Activated CD8-positive, alpha-beta memory T cell treated with anti-CD3 and anti-CD28 coated beads, Interleukin-2, amount 50 U/mL, for 4 hours (primary cell): ENCODE measurements at places on chromosomes 1 and 21.
A peak's percentile ranks its signal among the peaks of the same experiment; 100 is the strongest.

GRCh38 chr1:86137436-86137835 is 19.1 kb downstream of the COL24A1 start:
- no peak for DNase-seq

DNA sequence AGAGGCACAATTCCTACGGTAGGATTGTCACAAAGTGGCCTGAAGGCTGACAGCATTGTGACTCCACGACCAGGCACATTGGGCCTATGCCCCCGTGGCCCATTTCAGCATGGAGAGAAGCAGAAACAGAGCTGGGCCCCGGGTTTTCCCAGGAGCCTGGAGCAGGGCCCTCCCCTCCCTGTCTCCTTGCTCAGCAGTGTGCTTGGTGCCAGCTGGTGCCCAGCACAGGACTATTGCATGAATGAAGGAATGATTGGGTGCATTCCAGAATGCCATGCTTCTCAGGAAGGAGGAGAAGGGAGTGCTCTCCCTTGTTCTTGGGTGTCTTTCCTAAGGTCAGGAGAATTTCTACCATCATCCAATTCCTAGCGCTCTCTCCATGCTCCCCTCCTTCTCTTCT is 33.7 kb downstream of the IER5 start:
- DNase-seq = no peak

- DNase-seq = no peak
These were observed 293.7 kb downstream of the KCTD3 start for GRCh38 chr1:215860833-215861232.

DNA sequence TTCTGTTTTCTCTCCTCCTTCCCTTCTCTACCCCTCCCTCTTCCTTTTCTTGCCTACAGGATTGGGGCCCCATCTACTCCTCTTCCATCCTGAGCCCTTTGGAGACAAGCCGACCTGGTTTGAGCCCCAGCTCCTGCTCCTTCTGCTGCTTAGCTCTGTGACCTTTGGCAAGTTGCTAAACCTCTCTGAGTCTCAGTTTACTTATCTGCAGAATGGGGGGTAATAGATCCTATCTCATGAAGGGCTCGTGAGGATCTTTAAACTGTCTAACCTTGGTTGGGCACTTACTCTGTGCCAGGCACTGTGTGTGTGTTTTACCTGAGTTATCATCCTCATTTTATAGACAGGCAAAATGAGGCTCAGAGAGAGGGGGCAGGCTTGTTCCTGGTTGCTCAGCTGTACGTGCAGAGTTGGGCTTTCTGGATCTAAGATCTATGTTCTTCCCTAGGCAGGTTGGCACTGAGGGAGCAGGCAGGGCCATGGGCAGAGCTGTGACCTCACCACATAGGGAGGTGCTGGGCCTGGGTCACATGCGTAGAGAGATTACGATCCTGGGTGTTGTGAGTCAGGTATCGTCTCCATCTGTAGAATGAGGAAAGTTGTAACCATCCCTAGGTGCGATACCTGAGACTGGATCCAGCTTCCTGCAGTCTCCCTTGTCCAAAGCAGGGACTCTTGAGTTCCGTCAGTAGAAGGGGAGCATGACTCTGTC is 58.5 kb downstream of the FOXO6 start:
- DNase-seq = no peak

DNA sequence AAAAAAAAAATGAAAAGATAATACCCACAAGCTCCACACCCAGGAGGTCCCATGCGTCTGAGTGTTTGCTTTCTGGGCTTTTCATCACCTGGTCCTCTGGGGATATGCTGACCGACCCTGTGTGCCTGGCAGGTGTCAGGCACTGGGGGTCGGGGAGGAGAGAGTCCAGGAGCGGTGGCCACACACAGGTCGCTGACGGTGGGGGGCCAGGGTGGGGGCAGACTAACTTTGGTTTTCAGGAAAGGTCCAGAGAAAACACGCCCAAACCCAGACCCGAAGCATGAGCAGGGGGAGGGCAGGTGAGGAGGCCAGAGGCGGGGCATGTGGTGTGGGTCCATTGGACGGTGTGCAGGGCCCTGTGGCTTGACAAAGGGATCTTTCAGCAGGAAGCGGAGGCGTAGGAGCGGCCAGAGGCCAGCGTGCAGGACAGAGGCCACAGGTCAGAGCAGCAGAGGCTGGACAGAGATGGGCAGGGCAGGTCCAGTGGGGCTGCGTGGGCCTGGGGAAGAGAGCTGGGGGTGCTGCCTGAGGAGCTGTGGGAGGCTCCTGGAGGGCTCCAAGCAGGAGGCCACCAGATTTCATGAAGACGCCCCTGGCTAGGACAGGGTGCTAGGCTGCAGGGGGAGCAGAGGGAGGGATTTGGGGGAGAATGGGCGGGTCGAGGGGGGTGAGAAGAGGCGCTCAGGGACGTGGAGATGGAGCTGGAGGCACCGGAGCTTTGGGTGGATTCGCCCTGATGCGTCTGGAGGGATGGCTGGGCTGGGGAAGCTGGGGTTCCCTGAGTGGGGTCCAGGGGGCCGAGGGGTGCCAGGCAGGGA is 15.8 kb downstream of the RNF223 start:
- DNase-seq = no peak

DNA sequence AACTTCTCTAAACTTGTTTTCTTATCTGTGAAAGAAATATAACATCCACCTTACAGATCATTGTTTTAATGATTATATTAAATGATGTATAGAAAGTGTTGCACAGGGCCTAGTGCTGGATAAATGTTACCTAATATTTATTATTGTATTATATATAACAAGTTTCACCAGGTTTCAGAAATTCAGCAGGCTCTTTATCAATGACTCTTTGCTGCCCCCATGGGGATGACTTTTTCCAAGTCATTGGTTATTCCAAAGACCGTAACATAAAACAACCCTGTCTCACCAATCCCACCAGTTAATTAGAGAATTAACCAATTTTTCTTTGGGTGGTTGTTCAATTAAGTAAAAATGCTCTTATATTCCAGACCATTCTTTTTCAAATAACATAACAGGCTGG is 7.3 kb upstream of the DEDD start:
- DNase-seq = peak; percentile 45

DNA sequence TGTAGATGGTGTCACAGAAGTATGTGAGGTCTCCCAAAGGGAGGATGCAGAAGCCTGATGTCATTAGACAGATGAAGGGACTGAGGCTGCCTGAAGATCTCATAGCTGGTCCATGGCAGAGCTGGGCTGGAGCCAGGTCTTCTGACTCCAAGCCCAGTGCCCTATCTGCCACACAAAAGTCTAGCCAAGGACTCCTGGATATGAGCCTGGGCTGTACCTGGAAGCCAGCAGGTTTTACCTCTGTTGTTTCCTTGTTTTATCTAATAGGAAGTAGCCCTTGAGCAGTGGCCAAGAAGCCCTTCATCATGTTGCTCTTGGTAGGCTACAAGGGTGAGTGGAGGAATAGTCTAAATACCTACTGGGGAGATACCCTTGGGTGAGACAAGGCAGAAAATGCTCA is 74.4 kb upstream of the SLC44A3 start:
- DNase-seq = no peak

DNA sequence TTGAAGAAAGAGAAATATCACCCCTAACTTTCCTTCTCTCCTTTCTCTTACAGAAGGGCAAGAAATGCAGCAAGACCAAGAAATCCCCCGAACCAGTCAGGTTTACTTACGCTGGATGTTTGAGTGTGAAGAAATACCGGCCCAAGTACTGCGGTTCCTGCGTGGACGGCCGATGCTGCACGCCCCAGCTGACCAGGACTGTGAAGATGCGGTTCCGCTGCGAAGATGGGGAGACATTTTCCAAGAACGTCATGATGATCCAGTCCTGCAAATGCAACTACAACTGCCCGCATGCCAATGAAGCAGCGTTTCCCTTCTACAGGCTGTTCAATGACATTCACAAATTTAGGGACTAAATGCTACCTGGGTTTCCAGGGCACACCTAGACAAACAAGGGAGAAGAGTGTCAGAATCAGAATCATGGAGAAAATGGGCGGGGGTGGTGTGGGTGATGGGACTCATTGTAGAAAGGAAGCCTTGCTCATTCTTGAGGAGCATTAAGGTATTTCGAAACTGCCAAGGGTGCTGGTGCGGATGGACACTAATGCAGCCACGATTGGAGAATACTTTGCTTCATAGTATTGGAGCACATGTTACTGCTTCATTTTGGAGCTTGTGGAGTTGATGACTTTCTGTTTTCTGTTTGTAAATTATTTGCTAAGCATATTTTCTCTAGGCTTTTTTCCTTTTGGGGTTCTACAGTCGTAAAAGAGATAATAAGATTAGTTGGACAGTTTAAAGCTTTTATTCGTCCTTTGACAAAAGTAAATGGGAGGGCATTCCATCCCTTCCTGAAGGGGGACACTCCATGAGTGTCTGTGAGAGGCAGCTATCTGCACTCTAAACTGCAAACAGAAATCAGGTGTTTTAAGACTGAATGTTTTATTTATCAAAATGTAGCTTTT is 2.4 kb downstream of the CCN1 start:
- DNase-seq = no peak

GRCh38 chr1:21182181-21182731 is 5.6 kb upstream of the EIF4G3 start:
- DNase-seq = no peak

- DNase-seq = no peak
These were observed 95.6 kb upstream of the TSPAN2 start for GRCh38 chr1:115184951-115185331.

DNA sequence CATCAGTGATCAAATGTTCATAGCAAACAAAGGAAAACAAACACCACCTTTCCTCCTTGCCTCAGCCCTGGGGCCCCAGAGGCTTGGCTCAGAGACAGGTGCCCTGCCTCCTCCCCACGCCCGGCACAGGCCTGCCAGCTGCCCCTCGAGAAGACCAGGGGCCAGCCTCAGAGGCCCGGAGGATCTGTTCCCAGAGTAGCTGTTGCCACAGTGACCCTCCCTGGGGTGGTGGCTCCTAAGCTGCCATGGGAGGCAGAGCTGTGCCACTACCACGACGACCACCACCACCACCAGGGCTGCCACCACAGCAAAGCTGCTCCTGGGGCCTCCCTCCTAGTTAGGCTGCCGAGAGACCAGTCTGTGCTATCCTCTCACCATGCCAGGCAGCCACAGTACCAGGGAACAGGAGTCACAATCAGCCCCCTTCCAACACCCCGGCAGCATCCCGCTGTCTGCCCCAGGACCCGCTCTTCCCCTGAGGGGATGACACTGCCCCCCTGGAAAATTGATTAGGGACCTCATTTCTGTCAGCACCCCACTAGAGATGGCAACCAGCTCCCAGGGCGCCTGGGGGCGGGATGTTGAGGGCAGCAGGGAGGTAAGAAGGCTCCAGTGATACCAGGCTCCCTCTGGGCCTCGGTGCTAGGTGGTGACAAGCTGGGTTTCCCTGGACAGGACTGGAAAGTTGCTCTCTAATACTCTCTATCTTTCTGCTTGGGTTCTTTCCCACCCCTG is 30.5 kb downstream of the KCNC4 start:
- no peak for DNase-seq

- no peak for DNase-seq
These were observed 688.9 kb downstream of the USP25 start for GRCh38 chr21:16418642-16419041.

DNA sequence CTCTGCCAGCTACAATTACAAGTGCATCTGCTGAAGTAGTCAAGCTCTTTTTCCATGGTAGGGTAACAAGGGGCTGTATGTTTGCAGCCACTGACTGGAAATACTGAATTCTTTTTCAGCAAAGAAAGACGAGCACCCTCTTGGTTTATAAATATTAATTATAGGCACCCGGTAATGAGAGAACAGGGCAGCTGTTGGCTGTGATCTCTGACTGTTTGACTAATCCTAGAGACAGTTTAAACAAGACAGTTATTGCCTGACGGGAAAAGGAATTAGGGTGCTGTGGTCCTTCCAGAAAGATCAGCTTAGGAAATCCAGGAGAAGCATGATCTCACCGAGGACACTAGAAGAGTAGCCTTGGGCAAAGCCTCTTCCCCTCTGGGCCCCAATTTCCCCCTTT is 183.7 kb upstream of the ZC3H12A start:
- no peak for DNase-seq

DNA sequence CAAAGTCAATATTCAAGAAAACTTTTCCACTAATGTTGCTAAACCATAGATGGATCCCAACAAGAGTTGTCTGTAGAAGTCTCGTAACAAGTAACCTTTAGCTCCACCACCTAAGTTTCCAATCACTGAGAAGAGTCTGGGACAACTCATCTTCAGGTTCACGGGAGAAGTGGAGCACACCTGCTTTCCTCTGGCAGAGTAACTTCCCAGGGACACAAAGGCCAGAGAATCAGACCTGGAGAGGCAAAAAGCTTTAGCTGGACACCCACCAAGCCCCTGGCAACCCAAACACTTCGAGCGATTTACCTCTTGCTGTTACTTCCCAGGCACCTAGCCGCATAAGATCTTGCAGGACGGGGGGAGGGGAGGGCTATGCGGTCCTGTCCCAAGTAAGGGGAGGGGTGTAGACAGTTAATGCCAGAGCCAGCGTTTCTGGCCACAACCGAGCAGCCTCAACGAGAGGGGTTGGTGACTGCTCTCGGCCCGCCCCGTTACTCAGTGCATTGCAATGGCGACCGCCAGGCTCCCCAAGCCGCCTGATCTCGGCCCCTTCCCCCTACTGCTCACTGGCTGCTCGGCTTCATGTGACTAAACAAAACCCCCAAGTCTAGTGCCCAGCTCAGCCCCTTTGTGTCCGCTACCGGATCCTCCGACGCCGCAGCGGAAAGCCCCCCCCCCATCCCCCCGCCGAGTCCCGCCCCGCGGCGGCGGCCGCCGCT is 709 bp downstream of the ZNF644 start:
- peak; percentile 64 for DNase-seq

DNA sequence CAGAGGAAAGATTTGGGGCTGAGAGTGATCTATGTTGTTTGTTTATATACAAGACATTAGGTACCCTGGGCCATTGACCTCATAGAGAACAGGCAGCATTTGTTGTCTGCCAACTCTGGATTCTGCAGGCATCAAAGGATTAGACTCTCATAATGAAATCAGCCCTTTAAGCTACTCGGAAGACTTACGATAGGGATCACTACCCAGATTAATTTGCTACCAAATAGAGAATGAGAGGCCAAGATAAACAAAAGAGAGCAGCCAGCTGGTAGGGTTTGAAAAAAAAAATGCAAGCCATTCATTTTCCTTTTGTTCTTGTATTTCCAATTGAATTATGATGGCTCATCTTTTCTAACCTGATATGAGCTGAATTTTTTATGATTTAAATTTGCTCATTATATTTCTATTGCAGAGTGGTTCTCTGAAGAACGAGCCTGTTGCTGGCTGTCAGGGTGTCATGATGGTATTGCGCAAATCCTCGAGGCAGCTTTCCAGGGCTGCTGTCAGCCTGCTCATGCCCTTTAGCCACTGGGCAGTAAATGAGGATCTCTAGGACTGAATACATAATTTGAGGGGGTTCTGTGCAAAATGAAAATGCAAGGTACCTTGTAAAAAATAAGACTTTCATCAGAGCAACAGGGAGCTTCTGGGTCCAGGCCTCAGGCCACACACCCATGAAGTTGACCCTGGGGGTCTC is 116.4 kb upstream of the KCNJ15 start:
- DNase-seq = no peak

GRCh38 chr1:78176448-78176847 is 130.7 kb downstream of the GIPC2 start:
- DNase-seq = no peak

DNA sequence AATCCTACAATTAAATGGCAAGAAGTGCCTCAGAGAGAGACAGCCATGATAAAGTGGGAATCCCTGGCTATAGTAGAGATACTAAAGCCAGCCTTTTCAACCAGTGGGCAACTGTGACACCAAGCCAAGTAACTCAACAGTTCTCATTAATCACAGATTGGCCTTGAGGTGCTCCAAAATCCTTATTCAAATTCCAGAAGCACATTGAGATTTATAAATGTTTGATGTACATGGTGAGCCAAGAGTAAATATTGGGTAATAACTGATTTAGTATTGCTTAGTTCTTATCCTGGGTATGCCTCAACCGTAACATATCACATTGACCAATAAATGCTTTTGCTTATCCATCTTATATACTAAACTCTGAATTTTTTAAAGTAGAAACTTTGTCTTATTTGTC is 17.1 kb downstream of the HAO2 start:
- DNase-seq = no peak
